ENCODE measurements at places on chromosomes 4 and X. TPM values are rescaled to one million over a fixed set of nuclear protein-coding genes. Genes with fewer than 3 reads are reported as not detected.

SMARCA1 gene
- 24.0 TPM for total RNA-seq

DGAT2L6 gene
- total RNA-seq = not detected

MPC1L gene
- not detected for total RNA-seq

KDR gene
- 144 TPM for total RNA-seq

GPR173 gene
- total RNA-seq = 4.0 TPM

CLTRN gene
- total RNA-seq = 0.09 TPM

PNMA3 gene
- total RNA-seq = not detected

EFNB1 gene
- 73.9 TPM for total RNA-seq

ADAM29 gene
- total RNA-seq = not detected

HMX1 gene
- total RNA-seq = not detected

All from endothelial cell of coronary artery (primary cell).